ENCODE measurements at places on chromosomes 4 and X.

DNA sequence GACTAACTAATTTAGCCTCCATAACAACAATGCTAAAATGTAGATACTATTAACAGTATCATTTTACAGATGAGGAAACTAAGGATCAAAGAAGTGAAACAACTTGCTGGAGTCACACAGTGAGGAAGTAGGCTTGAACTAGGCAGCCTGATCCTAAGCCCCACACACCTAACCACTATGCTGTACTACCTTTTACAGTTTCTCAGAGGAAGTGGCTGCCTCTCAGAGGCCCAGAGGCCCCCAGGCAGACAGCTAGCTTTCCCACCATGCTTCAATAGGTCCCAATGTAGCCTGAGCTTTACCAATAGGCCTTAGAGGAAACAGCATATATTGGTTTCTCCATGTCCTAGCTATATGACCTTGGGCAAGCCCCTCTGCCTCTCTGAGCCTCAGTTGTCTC is 69.4 kb upstream of the PJA1 start:
- DNase-seq, result no peak

DNA sequence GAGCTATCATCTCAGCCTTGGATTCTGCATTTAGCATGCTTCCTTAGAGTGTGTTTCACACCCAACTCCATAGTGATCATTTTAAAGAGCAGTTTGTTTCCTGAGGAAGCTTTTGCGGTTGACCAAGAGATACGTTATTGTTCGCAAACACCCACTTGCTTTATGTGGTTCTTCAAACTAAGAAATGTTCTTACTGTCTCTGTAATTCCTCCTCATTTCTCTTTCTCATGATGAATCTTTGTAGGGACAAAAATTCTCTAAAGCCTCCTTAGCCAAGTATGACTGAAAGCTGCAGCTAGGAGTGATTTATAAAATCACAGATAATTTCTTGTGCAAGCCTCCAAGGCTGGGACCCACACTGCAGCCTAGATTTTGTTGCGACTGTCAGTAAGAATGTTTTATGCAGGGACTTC is 10.0 kb downstream of the TNIP3 start:
- DNase-seq, result no peak

- DNase-seq, result no peak
Measured at GRCh38 chr4:20773144-20773997, 73.1 kb downstream of the PACRGL start.

- no peak for DNase-seq
Measured at GRCh38 chrX:67726018-67726417, 182.2 kb downstream of the AR start.

DNA sequence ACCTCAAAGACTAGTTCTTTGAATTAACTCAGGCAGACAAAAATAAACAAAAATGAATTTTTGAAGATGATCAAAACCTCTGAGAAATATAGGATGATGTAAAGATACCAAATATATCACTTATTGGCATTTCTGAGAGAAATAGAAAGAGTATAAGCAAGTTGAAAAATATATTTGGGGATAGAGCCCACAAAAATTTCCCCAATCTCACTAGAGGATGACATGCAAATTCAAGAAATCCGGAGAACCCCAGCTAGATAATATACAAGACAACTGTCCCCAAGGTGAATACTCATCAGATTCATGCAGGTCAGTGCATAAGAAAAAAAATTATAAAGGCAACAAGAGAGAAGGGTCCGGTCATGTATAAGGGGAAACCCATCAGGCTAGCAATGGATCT is 129.1 kb downstream of the CXXC4 start:
- DNase-seq, result no peak

DNA sequence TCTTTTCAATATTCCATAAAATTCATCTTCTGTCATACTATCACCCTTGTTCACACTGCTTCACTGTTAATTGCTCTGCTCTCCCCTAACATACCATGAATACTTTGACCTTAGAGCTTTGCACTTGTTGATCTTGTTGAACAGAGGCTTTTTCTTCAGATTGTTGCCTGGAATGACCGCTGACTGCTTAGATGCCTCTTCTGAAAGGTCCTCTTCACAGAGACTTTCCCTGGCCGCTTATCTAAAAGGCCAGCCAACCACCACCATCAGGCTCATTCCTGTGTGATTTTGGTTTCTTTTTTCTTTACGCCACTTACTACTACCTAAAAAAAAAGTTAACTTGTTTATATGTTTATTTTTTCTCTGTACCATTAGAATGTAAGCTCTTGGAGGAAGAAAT is 667.7 kb downstream of the STPG2 start:
- no peak for DNase-seq

DNA sequence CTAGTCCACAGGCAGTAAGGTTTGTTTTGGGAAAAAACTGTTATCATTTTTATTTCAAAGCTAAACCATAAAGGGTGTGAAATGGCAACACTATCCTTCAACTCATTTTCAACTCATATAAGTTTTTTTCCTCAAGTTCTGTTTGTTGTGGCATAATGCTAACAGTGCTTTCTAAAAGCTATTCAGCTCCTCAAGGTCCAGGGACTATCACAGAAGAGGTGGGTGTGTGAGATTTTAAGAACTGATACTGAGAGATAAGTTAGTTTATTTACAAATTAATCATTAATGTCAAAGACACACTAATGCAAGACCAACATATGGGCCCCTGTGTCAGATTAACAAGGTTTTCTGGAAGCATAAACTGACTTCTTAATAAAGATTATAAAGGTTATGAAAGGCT is 11.8 kb downstream of the UGT2B15 start:
- DNase-seq, result no peak

GRCh38 chr4:8581094-8581861 is 1.1 kb downstream of the GPR78 start:
- no peak for DNase-seq

DNA sequence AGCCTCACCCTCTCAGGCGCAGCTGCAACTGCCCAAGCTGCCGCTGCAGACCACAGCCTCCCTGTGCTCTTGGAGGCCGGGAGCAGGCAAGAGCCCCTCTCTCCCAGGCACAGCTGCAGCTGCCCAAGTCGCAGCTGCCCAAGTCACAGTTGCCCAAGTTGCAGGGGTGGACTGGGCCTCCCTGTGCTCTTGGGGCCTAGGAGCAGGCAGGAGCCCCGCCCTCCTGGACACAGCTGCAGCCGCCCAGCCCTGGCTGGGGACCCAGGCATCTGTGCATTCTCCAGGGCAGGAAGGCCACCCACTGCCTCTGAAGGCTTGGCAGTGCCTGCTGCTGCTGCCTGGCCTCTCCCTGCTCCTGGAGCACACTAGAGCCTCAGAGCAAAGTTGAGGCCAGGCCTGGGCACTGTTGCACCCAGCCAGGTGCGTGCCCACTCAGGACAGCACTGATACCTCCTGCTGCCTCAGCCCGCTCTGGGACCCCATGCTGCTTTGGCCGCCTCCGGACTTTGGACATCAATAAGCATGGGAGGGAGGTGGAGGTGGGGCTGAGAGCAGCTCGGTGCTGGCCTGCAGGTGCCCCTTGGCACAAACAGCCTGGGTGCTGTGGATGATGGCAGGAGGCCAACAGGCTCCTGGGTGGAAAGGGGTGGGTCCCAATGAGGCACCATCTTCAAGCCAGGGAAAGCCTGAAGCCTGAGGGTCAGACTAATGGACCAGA is 247.5 kb downstream of the PDGFC start:
- no peak for DNase-seq

- no peak for DNase-seq
Measured at GRCh38 chrX:75132672-75133071, 23.4 kb downstream of the ABCB7 start.

- DNase-seq, result no peak
Measured at GRCh38 chr4:77595364-77595973, 10.2 kb upstream of the CXCL13 start.

DNA sequence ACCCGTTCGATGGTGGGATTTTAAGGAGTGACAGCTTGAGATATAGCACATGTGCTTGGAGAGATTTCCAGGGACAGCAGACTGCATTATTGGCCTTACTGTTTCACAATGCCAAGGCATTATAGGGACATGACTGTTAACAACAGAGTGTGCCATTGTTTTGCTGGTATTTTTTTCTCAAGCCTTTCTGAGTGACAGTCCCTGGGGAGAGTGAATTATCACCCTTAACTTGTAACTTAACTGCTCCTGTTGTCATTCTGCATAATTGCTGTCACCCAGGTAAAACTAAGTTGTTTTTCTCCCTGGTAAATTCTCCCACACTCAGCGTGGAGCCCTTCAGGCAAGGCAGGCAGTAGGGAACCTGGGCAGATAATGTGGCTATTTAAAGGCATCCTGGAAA is 989.2 kb upstream of the LCORL start:
- DNase-seq, result no peak

- no peak for DNase-seq
Measured at GRCh38 chr4:82705928-82706300, 92.7 kb downstream of the SCD5 start.

DNA sequence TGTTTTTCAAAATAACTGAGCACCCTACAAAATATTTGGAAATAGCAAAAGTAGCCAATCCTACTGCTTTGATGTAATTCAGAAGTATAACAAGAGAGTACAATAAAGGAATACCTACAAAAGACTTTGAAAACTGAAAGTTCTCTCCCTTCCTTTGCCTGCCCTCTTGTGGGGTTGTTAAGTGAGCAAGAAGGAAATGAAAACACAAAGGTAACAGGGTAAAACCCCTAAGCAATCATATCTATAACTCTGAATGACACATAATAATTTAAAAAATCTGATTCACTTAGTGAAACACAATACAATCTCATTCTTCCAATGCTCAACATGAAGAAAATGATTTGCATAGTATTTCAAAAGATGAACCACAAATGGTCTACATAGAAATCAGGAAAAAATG is 98.2 kb downstream of the FRYL start:
- no peak for DNase-seq

- no peak for DNase-seq
Measured at GRCh38 chrX:136639506-136640176, 8.3 kb upstream of the CD40LG start.

DNA sequence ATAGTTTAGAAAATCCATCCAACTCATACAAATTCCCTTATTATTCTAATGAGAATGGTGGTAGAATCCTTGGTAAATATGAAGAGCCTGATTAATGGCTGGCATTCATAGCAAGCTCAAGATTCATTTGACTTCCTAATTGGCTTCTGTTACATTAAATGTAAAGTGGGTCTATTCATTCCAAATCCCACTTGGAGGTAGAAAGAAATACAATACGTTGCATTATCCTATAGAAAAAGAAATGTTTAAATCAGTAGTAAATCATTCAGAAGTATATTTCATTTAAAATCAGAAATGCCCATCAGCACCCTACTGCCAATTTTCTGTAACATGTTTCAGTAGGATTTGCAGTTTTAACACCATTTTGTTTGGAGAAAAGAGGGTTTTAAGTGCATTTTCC is 6.7 kb downstream of the ADGRG4 start:
- DNase-seq, result no peak

- DNase-seq, result no peak
Measured at GRCh38 chrX:29528281-29528680, 687.1 kb upstream of the MAGEB2 start.

DNA sequence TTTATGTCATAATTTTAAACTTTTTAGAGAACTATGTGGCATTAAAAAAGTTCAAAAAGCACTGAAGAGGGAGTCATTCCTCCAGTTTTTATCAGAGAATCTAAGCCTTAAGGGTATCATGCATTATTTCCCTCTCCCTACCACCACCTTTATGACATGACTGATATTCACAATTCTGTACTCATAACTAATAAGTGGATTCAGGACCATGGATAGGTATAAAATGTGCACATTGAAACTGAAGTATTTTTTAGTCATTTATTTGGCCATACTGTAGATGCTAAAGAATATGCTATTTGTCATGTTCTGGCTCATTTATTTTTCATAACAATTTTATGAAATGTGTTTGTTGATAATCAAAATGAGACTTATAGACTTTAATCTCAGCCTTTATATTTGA is 897.5 kb upstream of the AGA start:
- DNase-seq, result no peak

DNA sequence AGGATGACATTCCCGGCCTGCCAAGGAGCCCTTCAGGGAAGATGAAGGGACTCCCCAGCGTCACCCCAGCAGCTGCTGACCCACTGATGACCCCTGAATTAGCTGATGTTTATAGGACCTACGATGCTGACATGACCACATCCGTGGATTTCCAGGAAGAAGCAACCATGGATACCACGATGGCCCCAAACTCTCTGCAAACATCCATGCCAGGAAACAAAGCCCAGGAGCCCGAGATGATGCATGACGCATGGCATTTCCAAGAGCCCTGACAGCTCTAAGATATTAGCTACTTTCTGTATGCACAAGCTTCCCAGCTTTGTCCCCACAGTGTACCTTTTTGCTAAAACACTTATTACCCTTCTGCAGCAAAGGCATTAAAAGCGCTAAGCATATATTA is 14.4 kb downstream of the AMBN start:
- no peak for DNase-seq

DNA sequence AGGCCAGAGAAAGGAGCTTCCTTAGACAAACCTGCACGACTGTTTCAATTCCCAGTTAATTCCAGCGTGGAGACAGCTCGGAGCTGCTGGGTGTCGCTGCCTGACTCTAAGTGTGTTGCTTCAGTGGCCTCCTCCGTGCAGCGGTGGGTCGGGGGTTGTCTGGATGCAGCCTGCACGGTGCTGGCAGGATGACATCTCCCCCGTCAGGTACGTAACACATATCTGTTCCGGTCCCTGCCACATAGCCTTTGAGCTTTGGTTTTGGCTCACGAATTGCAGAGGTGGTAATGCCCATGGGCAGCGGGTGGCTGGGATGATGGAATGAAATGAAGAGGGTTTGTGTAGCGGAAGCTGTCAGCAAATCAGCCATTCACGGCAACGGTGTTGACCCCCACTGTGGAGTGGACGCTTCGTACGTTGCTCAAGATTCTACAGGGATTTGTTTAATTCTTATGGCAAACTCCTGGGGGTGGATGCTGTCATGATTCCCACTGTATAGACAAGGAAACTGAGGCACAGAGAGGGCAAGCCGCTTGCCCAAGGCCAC is 33.7 kb upstream of the HMX1 start:
- DNase-seq, result no peak

- DNase-seq, result no peak
Measured at GRCh38 chrX:86066998-86067397, 19.6 kb upstream of the CHM start.

- no peak for DNase-seq
Measured at GRCh38 chrX:106897259-106897658, 5.9 kb downstream of the RIPPLY1 start.

GRCh38 chrX:111095974-111096895 is at the start of gene PAK3:
PAK3 (plus strand) TSS chrX:111096191; CDS start chrX:111123104, 26,913 bp downstream.
- DNase-seq, result no peak

DNA sequence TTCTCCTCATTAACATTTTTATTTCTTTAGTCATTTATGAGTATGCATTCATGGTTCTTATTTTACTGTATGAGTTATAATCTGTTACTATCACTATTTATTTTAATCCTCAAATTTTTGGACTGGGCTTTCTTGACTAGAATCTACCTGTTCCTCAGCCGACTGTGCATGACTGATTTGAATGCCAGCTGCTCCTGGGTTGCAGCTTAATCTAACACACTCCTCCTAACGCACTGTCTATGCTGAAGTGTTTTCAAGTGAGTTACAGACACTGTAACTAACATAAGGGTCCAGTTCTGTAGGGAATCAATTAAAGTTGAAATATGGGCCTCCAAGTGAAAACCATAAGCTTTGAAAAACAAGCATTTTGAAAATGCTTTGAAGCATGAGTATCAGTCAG is 137.4 kb upstream of the ARSJ start:
- DNase-seq, result no peak

- no peak for DNase-seq
Measured at GRCh38 chr4:24973404-24973746, 57.4 kb downstream of the LGI2 start.

- DNase-seq, result no peak
Measured at GRCh38 chrX:96611619-96612362, 72.9 kb upstream of the DIAPH2 start.

GRCh38 chr4:41269682-41270081 is 13.0 kb downstream of the UCHL1 start:
- DNase-seq, result no peak
